CD4-positive, alpha-beta T cell treated with Interleukin-17A for 1 hour (primary cell): ENCODE measurements at places on chromosomes 6 and 20.
A peak's percentile ranks its signal among the peaks of the same experiment; 100 is the strongest.

DNA sequence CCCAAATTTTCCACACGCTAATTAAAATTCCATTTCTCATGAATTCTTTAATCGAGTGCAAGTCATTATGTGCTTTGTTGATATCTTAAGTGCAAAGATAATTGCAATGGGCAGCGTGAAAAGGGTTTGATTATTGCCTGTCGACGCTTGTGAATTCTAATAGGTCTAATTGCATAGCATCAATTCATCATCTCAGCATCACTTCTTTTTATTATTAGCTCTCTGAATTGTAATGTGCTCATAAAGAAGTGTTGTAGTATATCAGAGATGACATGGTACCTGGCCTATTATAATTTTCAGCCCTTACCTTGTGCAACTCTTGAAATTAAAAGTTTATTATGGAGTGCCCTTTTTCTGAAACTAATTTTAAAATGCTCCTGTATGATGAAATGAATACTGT, 866.8 kb upstream of the FLRT3 start:
- no peak for DNase-seq

DNA sequence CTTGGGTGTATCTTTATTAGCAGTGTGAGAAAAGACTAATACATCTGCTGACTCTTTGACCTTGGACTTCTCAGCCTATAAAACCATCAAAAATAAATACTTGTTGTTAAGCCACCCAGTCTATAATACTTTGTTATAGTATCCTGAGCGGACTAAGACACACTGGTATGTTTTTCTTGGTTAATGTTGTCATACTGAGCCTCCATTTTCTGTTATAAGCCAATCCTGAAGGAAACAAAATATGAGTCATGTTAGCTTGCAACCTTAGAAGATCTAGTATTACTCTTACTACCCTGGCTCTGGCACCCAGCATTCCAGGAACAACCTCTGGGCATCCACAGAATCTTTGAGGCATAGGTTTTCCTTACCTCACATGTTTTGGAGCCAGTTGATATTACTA, 307.2 kb downstream of the FRK start:
- DNase-seq, result no peak

DNA sequence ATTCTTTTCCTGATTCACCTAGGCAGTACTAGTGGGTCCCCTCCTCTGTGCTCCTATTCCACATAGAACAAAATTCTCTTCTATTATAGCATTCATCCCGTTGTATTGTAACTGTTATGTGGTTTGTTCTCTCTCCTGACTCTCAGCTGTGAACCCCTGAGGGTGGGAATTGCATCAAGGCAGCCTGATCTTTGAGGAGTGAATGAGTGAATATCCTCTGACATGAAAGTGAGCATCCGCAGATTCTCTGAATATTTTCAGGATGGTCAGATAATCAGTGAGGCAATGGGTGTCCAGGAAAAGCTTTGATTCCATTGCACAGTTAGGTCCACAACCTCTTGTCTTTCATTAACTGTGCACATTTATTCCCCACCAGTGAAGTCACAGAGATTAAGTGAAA, 67.6 kb upstream of the SLC22A23 start:
- DNase-seq, result no peak

DNA sequence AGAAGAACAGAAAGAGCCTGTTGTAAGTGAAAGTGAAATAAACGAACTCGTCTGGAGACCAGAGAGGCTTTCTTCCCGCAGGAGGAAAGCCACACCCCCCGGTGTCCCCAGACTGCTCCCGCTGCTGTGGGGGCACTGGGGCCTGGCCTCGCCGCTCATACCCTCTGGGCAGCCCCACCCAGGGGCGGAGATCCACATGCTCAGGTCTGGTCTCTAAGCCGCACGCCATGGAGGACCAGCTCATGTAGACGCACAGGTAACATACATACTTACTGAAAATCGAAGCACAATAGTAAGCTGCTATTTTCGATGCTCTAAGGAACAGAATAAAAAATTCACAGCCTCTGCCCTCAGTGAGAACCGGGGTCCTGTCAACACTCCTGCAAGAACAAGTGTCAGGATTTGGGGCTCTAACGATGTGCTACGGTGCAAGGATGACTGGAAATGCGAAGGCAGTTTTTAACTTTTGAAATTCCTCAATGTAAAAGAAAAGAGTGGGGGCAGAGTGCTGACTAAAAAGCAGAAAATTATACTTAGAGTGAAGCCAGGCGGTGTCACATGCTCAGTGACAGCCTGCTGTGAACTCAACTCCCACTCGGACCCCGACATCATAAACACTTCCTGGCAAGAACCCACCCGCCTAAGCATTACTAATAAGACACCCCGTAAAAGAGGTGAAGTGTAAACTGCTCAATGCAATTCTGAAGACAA, 110.5 kb downstream of the IRF4 start:
- DNase-seq, result peak; percentile 55

- DNase-seq, result no peak
These were observed 157.6 kb upstream of the PDE7B start for GRCh38 chr6:135693811-135694370.

DNA sequence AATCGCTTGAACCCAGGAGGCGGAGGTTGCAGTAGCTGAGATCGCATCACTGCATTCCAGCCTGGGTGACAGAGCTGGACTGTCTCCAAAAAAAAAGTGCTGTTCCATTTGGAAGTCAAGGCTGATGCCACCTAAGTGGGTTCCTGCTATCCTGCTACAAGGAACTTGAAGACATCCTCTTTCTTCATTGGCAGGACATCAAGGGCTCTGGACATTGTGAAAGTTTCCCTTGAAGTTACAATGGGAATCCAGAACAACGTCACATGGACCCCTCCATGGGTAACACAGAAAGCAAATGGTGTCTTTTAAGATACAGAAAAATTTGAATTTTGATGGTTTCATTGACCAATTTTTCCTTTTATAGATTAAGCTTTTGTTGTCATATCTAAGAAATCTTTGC, 15.5 kb upstream of the ITCH start:
- no peak for DNase-seq

GRCh38 chr6:36984581-36985416, 1.2 kb downstream of the MTCH1 start:
- DNase-seq, result peak; percentile 83

DNA sequence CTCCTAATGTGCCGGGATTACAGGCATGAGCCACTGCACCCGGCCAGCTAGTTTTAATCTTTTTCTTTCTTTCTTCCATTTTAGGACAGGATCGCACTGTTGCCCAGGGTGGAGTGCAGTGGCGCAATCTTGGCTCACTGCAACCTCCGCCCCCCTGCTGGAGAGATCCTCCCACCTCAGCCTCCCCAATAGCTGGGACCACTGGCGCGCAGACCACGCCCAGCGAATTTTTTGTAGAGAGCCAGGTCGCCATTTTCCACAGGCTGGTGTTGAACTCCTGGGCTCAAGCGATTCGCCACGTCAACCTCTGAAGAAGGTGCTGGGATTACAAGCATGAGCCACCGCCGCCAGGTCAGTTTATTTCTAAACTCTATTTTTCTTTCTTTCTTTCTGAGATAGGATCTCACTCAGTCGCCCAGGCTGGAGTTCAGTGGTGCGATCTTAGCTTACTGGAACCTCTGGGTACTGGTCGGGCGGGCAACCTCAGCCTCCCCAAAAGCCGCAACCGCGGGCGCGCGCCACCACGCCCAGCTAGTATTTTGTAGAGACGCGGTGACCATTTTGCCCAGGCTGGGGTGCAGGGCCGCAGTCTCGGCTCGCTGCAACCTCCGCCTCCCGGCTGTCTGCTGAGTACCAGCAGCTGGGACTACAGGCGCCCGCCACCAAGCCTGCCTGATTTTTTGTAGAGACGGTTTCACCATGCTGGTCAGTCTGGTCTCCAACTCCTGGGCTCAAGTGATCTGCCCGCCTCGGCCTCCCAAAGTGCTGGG, 20.0 kb upstream of the LIN28B start:
- no peak for DNase-seq

DNA sequence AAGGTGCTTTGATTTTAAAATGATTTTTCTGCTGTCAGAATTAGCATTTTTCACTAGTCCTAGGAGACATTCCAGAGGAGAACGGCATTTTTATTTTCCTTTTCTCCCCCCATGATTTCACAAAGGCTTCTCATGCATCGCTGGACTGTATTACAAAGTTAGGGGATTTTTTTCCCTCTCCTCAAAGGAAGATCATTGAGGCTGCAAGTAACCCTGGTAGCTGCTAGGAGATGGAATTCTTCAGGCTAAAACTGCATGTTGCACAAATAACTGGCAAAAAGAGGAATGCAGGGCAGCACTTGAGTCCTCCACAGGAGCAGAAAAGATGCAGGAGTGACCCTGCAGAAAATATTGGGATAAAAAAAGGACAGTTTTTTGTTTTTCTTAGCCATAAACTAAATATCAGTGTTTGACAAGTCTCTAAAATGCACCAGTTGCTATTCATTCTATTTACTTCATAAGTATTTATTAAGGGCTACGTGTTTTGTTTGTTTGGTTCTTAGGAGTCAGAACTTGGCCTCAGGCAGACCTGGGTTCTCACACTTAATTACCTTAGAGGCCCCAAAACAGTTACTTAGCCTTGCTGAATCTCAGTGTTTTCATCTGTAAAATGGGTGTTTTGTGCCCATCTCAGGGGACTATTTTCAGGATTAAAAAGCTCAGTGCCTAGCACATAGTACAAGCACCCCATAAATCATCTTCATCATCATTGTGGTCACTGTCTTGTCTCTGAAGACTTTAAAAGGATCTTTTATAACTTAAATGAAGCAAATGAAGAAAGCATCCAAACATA, 144.5 kb upstream of the ID4 start:
- DNase-seq, result no peak

DNA sequence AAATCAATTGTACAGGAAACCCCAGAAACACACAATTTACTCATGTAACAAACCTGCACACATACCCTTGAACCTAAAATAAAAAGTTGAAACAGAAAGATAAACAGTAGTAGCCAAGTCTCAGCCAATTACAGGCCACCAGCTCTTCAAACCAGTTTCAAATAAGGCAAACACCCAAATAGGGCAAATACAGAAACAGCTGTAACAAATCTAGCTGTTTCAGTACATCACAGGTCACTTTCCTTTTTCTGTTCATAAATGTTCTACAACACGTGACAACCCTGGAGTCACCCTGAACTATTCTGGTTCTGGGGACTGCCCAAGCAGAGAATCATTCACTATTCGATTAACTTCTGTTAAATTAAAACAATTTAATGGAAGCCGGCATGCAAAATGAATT, 329.0 kb downstream of the GJA1 start:
- no peak for DNase-seq

GRCh38 chr6:24899997-24900325, 35.8 kb downstream of the RIPOR2 start:
- no peak for DNase-seq

DNA sequence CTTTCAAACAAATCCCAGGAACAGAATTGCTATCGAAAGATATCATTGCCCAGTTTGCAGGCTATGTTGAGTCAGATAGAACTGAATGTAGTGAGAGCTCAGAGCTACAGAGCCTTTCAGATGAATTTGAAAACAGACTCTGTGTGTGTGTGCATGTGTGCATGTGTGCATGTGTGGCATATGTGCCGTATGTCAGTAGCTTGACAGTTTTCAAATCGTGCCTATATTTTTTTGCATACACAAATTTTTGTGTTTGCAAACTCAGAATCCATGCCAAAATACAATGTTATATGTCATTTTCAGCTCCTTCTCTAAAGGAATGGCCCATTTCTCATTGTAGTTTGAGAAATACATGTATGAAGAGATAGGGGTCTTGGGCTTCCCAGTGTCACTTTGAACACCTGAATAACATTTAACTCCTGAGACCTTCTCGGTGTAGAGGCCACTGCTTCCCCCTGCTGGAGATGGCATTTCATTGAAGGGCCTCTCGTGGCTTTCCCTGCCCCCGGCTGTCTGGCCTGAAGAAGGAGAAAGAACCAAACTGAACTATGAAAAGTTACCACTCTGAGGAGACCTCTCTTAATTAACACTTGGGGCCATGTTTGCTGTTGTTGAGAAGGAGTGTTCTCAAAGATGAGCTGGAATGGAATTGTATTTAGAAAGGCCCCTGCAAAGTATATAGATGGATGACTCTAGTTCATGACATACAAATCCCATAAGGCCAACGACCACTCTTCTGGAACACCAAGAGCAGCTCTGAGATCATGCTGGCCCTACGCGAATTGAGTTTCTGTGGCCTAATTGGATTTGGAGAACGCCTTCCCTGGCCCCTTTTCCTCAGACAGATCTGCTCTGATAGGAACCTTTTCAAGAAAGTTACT, 58.7 kb downstream of the VAPB start:
- DNase-seq, result peak; percentile 56

DNA sequence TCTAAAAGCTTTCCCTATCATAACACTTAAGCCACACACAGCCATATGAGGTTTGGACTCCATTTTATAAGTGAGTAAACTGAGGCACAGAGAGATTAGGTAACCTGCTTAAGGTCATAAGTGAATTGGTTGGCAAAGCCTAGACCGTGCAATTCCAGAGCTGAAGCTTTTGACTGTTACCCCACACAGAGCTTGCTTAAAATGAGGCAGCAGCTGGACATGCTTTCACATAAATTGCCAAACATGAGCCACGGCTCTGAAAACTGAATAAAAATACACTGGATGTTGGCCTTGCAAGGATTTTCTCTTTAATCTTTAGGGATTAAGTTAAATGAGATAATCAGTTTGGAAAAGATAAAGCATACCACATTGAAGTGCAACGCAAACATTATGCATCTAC, 2.5 kb downstream of the RIPOR2 start:
- no peak for DNase-seq

DNA sequence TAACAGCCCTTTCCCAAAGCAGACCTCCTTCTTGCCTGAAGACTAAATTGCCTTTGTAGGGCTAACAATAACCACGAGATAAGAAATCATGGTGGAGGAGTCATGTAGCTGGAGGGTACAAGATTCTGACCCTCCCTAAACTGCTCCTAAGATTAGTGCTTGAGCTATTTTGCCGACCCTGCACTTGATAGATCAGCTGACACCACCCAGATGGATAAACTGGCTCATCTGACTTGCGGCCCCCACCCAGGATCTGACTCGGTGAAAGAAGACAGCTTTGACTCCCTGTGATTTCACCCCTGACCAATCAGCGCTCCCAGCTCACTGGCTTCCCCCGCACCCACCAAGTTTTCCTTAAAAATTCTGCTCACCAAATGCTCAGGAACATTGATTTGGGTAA, 57.6 kb upstream of the UNC93A start:
- no peak for DNase-seq

DNA sequence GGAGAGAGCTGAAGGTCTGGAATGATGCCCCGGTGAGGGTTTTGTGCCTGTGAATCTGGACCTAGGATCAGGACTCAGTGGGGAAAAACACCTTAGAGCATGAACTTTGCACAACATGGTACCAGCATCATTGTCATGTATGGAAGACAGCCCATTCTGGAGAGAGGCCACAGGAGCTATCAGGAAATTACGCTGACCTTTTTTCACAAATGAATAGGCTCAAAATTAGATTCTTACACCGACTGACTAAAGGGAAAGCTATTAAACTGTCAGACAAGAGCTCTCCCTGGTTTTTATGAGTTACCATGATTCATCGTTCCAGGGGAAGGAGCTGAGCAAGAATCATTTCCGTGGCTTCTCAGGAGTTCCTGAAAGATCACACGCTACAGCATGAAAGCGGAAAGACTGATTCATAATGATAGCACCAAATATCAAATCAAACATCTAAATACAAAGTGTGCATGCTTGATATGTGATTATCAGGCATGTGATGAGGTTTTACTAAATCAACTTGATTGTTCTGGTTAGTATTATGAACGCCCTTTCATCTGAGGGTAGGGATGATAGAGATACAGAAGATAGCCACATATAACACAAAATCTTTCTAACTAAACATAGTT, 224.9 kb upstream of the SMLR1 start:
- DNase-seq, result no peak
